Ovary (tissue), 10 donors: ENCODE measurements at places on chromosomes 11 and 22. TPM values are rescaled to one million over a fixed set of nuclear protein-coding genes. Genes with fewer than 3 reads are reported as not detected.
A peak's percentile ranks its signal among the peaks of the same experiment; 100 is the strongest.

TRIM48 gene
- not detected for polyA plus RNA-seq

EMID1 gene
- 11.2 TPM for polyA plus RNA-seq

ACCSL gene
- polyA plus RNA-seq = 0.67 TPM

SPI1 gene
- 3.9 TPM for polyA plus RNA-seq

KLHDC7B gene
- 0.04 TPM for polyA plus RNA-seq

SLC16A8 gene
- not detected for polyA plus RNA-seq

CD6 gene
- 3.4 TPM for polyA plus RNA-seq

EHF gene
- 0.06 TPM for polyA plus RNA-seq

CLTCL1 gene
- 3.9 TPM for polyA plus RNA-seq

GRCh38 chr11:15123849-15124248 is 9.1 kb downstream of the INSC start:
- H3K27ac ChIP-seq = no peak overlapping the region
- no peak overlapping the region for H3K4me3 ChIP-seq
- H3K27me3 ChIP-seq = no peaks in the 10 kb centered on the region
- H3K4me1 ChIP-seq = no peaks in the 10 kb centered on the region
- no peaks in the 10 kb centered on the region for H3K36me3 ChIP-seq

- H3K27me3 ChIP-seq = no peaks in the 10 kb centered on the region
- H3K4me1 ChIP-seq = no peaks in the 10 kb centered on the region
- no peaks in the 10 kb centered on the region for H3K36me3 ChIP-seq
These were observed 1.2 kb downstream of the FOLR3 start for GRCh38 chr11:72136684-72137262.

DNA sequence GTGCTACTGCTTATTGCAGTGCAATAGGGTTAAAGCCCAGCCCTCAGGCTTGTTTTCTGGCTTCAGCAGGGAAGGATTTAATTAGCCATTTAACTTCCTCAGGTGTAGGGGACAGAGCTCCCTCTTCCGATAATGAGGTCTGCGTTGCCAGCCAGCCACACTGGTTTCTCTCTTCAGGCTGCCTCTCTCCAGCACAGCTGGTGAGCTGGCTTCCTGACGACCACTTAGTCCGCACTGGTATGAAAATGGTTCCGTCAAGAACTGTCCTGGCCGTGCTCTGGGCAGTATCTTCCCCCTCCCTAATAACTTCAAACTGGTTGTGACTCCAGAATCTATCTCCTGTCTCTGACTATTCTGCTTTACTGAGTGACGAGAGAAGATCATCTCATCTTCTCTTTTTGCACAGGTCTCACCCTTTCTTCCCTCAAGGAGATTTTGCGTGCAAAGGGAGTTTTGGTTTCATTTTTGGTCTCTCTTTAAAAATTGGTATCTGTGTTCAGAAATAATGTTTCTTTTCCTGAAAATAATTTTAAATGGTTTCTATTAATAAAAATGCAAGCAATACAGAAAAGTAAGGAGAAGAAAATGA is 49.2 kb downstream of the CNTN5 start:
- no peaks in the 10 kb centered on the region for H3K4me1 ChIP-seq
- peak; percentile 27 for DNase-seq
- no peaks in the 10 kb centered on the region for H3K36me3 ChIP-seq
- H3K27ac ChIP-seq = no peak overlapping the region
- H3K4me3 ChIP-seq = peak overlapping the region; percentile 1
- H3K27me3 ChIP-seq = no peaks in the 10 kb centered on the region

- no peak for DNase-seq
- H3K27me3 ChIP-seq = no peaks in the 10 kb centered on the region
- H3K27ac ChIP-seq = no peak overlapping the region
- no peaks in the 10 kb centered on the region for H3K4me1 ChIP-seq
These were observed 14.5 kb downstream of the CARS1 start for GRCh38 chr11:3042496-3043314.

GRCh38 chr11:36033082-36033751 is 89.4 kb downstream of the LDLRAD3 start:
- no peaks in the 10 kb centered on the region for H3K27me3 ChIP-seq
- H3K4me1 ChIP-seq = peaks cover 16% of the 10 kb centered on the region

DNA sequence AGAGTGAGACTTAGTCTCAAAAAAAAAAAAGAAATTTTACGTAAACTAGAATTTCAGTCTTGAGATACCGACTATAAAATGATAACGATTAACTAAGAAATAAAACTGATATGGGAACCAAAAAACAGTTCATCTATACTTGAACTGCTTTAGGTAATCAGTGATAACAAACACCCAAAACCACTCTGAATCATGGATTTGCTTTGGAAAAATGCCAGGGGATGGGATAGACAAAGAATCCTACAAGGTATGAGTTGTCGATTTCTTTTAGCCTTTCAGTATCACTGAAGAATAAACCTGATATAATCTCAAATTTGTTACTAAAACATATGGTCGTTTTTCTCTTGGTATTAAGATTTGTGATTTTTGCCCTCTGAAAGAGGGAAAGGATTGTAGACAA is 13.7 kb downstream of the CSTF3 start:
- no peaks in the 10 kb centered on the region for H3K36me3 ChIP-seq
- H3K27ac ChIP-seq = no peak overlapping the region
- H3K4me3 ChIP-seq = no peak overlapping the region
- H3K27me3 ChIP-seq = no peaks in the 10 kb centered on the region

DNA sequence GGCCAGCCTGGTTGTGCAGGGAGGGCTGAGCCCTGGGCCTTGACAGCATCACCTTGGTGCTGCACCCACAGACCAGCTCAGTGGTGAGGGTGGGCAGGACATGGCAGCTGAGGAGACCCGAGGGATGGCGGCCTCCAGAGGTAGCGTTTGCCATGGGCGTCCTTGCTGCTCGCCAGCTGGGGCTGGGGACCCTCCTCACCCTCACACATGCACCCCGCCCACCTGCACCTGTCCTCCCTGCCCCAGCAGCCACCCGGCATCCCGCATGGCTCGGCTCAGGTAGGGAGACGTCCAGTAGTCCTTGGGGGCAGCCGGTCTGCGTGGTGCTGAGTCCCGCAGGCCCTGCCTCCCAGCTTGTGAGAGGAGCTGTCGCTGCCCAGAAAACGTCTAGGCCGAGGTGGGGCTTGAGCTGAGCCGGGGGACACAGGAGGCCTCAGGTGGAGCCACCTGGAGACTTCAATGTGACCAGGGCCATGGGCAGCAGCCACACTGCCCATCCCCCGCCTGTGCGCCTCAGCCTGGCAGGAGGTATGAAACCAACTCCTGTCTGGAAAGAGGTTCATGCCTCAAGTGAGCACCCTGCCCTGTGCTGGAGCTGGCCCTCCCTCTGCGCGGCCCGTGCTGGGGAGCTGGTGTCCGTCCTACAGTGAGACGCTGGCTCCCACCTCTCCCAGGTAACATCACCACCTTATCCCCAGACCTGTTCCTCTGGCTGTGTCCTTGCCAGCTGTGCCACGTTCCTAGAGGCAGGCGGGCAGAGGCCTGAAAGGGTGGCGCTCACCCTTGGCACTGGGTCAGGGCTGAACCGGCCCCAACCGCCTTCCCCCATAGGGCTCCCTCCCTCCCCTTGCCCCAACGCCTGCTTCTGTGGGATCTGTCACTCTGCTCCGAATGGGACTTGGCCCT is 3.3 kb upstream of the TRABD start:
- H3K36me3 ChIP-seq = no peaks in the 10 kb centered on the region
- no peaks in the 10 kb centered on the region for H3K27me3 ChIP-seq
- DNase-seq = peak; percentile 12
- no peak overlapping the region for H3K27ac ChIP-seq
- peaks cover 9% of the 10 kb centered on the region for H3K4me1 ChIP-seq
- H3K4me3 ChIP-seq = no peak overlapping the region

DNA sequence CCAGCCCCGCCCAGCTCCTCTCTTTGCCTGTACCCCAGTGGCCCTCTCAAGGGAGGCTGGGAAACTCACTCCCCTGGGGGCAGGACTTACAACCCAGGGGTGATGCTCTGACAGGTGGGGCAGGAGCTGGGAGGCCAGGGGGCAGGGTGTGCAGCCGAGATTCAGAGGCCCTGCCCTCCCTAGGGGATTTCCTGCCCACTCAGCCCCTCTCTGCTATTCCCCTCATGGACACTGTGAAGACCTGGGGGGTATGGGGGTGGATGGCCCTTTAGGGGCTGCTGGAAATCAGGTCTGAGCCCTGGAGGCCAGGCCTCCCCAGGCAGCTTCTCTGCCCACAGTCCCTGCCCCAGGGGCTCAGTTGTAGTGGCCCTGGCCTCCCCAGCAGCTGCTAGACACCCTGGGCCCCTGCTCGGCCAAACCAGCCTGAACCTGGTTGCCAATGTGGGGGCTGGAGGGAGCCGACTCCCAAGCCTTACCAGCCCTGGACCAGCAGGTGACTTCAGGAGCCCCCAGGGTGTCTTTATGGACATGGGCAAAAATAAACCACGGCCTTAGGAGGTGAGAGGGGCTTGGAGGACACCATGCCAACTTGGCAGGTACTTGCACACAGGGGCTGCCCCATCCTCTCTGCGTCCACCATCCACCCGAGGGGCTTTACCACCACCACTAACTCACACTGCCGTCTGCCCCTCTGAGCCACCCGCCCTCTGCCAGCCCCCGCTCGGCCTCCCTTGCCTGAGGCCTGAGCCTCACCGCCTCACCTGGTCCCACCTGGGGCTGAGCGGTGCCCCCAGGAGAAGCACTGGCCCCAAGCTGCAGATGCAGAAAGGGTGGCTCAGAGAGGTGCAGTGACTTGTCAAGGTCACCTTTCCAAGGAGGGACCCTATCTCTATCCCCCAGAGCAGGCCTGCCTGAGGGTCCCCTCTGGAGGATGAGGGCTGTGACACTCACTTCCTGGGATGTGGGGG is 2.8 kb upstream of the PHLDA2 start:
- H3K36me3 ChIP-seq = no peaks in the 10 kb centered on the region
- no peaks in the 10 kb centered on the region for H3K27me3 ChIP-seq
- H3K4me3 ChIP-seq = no peak overlapping the region
- peak; percentile 25 for DNase-seq

GRCh38 chr11:16286095-16286494 is 70.3 kb downstream of the SOX6 start:
- DNase-seq = no peak
- no peaks in the 10 kb centered on the region for H3K4me1 ChIP-seq
- no peak overlapping the region for H3K4me3 ChIP-seq
- H3K27ac ChIP-seq = no peak overlapping the region
- H3K36me3 ChIP-seq = no peaks in the 10 kb centered on the region

GRCh38 chr11:125399945-125400344 is 96.1 kb downstream of the FEZ1 start:
- H3K4me3 ChIP-seq = no peak overlapping the region
- H3K4me1 ChIP-seq = peaks cover 5% of the 10 kb centered on the region
- H3K27ac ChIP-seq = no peak overlapping the region
- DNase-seq = no peak

GRCh38 chr22:22924369-22925145 is 36.9 kb downstream of the IGLL5 start:
- H3K4me3 ChIP-seq = no peak overlapping the region
- H3K27me3 ChIP-seq = no peaks in the 10 kb centered on the region
- no peak overlapping the region for H3K27ac ChIP-seq
- no peaks in the 10 kb centered on the region for H3K36me3 ChIP-seq
- no peaks in the 10 kb centered on the region for H3K4me1 ChIP-seq
- DNase-seq = no peak

- peak; percentile 45 for DNase-seq
- peak overlapping the region; percentile 61 for H3K4me3 ChIP-seq
- H3K4me1 ChIP-seq = peaks cover 10% of the 10 kb centered on the region
- H3K36me3 ChIP-seq = no peaks in the 10 kb centered on the region
These were observed 13.2 kb upstream of the HDHD5 start for GRCh38 chr22:17172029-17172833.

- H3K27ac ChIP-seq = no peak overlapping the region
- no peak overlapping the region for H3K4me3 ChIP-seq
- H3K27me3 ChIP-seq = no peaks in the 10 kb centered on the region
- no peaks in the 10 kb centered on the region for H3K36me3 ChIP-seq
- H3K4me1 ChIP-seq = peaks cover 2% of the 10 kb centered on the region
These were observed 304.1 kb downstream of the GUCY1A2 start for GRCh38 chr11:106714199-106714598.

- H3K27me3 ChIP-seq = no peaks in the 10 kb centered on the region
- no peaks in the 10 kb centered on the region for H3K36me3 ChIP-seq
- no peak overlapping the region for H3K4me3 ChIP-seq
- no peaks in the 10 kb centered on the region for H3K4me1 ChIP-seq
- no peak overlapping the region for H3K27ac ChIP-seq
These were observed 35.8 kb downstream of the TMPRSS5 start for GRCh38 chr11:113670149-113670830.

DNA sequence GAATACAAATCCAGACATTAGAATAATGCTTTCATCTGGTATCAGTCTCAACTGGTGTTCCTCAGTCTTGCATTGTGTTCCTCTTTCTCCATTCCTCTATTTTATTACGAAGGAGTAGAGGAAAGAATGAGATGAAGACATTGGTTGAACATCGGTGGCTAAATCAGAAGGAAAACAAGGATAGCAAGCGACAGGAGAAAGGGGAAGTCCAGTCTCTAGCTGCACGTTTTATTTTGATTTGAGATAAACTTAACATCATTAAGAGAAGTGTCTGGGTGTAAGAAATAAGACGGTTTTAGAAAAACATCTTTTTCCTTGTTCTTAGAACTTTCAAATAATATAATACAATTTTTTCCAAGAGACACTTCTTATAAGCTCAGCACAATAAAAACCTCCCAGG is 6.2 kb downstream of the SOX6 start:
- no peak overlapping the region for H3K4me3 ChIP-seq
- no peak overlapping the region for H3K27ac ChIP-seq
- H3K27me3 ChIP-seq = no peaks in the 10 kb centered on the region
- H3K4me1 ChIP-seq = no peaks in the 10 kb centered on the region

DNA sequence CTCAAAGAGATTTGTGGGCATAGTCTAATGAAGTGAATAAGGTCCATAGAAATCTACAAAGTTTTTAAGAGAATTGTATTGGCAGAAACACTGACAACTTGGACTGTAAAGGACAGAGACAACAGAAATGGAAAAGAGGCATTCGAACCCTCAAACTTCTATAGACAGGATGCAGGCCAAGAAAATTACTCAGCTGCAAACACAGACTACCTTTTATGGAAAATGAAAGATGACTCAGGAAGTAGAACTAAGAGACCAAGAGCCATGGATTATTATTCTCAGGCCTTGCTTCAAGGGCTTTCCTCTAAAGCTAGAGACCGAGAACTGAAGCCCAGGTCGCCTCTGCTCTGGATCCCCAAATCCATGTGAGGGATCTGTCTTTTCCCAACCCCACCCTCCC is 3.8 kb upstream of the PELI3 start:
- no peaks in the 10 kb centered on the region for H3K36me3 ChIP-seq
- DNase-seq = no peak

- no peaks in the 10 kb centered on the region for H3K36me3 ChIP-seq
- H3K4me1 ChIP-seq = peaks cover 2% of the 10 kb centered on the region
- no peak overlapping the region for H3K4me3 ChIP-seq
- no peak overlapping the region for H3K27ac ChIP-seq
These were observed 20.8 kb downstream of the PIK3IP1 start for GRCh38 chr22:31271485-31271884.

DNA sequence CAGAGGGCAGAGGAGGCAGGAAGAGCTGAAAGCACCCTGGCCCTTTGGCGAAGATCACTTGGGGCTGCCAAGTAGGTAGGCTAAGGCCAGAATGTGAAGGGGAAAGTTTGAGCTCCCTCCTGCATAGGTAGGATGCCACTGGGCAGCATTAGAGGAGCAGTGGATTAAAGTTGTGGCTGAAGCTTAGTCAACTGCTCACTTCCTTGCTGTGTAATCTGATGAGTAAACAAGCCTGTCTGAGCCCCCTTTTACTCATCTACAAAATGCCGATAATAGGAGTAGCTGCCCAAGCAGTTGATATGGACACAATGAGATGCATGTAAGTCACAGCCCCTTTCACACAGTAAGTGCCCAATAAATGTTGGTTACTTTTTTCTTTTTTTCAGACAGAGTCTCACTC is 216.4 kb downstream of the MN1 start:
- no peak overlapping the region for H3K27ac ChIP-seq
- no peak for DNase-seq
- no peak overlapping the region for H3K4me3 ChIP-seq
- H3K27me3 ChIP-seq = no peaks in the 10 kb centered on the region
- peaks cover 4% of the 10 kb centered on the region for H3K4me1 ChIP-seq
